Adrenal gland (tissue), 19 donors: ENCODE measurements at places on chromosomes 6 and 20.

DNA sequence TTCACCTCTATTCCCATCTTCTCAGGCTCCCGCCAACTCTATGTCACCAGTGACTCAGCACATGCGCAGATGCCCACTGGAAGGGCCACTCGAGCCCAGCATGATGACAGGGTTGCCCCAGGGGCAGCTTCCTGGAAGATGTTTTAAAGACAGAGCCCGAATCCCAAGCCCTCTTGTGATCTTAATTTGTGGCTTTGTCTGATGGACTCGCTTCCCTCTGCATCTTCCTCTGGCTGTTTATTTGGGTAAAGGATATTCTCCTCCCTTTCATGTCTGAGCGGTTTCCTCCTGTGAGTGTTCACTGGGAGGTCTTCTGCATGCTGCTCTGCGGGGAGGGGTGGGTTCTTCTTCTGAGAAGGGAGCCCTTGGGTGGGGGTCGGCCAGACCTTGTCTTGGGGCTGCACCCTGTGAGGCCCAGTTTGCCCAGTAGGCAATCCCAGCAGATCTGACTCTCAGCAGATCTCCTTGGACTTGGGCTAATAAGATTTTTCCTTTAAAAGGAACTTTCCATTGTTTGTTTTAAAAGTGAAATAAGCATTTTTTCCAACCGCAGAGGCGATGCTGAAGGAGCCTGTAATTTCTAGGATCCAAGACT, 401.0 kb downstream of the CDC5L start:
- DNase-seq = no peak

DNA sequence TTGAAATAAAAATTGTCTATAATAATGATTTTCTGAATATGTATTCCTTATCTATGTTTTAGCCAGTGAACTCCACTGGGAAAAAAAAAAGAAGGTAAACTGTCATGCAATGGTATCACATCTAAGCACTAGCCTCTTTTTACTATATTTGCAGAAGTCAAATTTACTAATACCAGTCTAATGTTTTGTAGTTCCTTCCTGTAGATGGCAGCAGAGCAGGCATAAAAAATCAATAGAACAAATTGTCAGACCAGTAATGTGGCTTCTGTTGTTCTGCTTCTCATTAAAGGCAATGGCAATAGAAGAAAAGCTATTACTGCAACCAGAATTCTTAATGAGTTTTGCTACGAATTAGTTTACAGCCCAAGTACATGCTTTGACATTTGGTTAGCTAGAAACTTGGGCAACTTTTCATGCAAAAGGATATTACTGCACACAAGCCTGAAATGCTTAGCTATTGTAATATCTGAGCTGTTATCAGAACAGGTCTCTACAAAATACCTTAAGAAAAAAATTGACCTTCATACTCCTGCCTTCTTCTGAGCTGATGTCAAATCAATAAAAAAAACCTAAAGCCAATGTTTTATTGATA, 476.9 kb downstream of the KHDRBS2 start:
- no peak for DNase-seq

DNA sequence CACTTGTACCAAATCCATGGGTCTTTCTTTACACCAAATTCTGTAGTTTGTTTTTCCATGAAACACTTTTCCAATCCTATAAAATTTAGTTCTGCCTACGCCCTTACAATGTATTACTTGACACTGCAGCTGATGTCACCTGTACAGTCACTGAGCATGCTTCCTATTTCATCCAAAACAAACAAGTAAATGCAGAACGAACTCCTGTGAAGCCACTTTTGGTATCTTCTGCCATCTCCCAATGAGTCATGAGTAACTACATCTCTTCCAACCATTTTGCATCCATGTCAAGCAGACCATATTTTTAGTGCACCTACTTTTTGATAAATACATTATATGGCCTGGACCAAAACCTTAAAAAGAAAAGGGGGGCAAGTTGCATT, 42.4 kb downstream of the HDDC2 start:
- no peak for DNase-seq

DNA sequence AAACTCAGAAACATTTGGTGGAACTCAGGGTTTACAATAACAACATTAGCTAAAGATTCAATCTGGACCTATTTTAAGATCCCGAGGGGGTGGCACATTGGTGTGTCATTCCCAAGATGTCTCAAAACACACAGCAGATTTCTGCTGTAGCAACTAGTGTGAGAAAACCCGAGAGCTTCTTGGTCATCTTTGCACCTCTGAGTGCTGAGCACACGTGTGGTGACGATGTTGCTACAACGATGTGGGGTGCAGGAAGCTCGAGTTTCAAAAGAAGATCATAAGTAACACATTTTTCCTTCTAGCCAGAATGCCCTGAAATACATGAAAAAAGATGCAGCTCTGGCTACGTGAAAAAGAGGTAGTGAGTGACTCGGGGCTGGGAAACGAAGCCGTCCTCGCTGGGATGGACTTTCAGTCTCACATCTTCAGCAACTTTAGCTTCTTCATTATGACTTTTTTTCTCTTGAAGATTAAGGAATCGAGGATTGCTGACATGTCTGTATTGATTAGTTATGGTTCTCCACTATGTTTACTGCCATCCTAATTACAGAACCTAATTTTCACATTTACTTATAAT, 1.5 kb downstream of the RAMACL start:
- no peak for DNase-seq
